Fibroblast of skin of right biceps (primary cell): ENCODE measurements at places on chromosomes 7 and 10.
A peak's percentile ranks its signal among the peaks of the same experiment; 100 is the strongest.

GRCh38 chr7:6725003-6725402 is 18.3 kb upstream of the ZNF12 start:
- DNase-seq = no peak

- peak; percentile 99 for DNase-seq
These were observed 67.5 kb upstream of the INSIG1 start for GRCh38 chr7:155230169-155230593.

GRCh38 chr10:80261316-80262030 is 28.0 kb downstream of the MAT1A start:
- no peak for DNase-seq

- DNase-seq = peak; percentile 10
These were observed 5.1 kb downstream of the TLX1 start for GRCh38 chr10:101136007-101136707.

- DNase-seq = peak; percentile 67
These were observed 110.3 kb upstream of the ANLN start for GRCh38 chr7:36279200-36279925.

DNA sequence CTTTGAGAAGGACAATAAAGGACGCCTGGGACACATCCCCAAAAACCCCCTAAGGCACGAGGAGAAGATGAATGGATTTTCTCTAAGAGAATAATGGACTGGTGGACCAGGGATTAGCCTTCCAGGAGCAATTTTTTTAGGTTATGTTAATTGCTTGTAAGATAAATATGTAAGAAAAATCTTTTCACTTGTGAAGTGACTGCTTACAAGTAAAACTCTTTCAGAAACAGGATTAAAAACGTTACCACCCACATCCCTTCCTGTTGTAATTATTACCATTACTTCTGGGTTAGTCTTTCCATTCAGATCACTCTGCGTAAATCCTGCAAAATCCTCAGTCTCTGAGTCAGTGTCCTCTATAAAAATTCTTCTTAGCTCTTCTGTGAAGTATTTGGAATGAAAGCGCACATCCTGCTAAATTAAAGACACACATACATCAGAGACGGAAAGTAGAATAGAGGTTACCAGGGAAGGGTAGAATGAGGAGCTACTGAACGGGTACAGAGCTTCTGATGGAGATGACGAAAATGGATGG is 34.3 kb downstream of the CDCA7L start:
- peak; percentile 88 for DNase-seq

DNA sequence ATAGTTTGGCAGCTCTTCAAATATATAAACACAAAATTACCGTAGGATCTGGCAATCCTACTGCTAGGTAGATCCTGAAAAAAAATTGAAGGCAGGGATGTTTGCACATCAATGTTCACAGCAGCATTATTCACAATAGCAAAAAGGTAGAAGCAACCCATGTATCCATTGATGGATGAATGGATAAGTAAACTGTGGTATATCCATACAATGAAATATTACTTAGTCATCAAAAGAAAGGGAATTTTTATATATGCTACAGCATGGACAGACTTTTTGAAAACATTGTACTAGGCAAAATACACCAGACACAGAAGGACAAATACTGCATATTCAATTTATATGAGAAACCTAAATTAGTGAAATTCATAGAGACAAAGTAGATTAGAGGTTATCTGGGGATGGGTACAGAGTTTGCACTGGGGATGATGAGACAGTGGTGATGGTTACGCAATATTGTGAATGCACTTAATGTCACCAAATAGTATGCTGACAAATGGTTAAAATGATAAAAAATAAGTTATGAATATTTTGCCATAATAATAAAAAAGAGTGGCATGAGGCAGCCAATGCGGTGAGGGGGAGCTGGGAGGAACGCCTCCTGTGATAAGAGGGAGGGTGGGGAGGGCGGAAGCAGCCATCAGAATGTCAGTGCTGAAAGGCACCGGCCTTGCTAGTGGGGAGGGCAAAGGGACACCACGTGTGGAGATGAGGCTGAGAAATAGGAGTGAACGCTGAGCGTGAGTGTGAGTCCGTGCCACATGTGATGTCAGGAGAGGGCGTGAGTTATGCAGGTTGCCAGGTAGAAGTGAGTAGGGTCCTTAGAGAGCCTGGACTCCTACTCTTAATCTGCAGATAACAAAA is 386.1 kb upstream of the PODXL start:
- DNase-seq = no peak

DNA sequence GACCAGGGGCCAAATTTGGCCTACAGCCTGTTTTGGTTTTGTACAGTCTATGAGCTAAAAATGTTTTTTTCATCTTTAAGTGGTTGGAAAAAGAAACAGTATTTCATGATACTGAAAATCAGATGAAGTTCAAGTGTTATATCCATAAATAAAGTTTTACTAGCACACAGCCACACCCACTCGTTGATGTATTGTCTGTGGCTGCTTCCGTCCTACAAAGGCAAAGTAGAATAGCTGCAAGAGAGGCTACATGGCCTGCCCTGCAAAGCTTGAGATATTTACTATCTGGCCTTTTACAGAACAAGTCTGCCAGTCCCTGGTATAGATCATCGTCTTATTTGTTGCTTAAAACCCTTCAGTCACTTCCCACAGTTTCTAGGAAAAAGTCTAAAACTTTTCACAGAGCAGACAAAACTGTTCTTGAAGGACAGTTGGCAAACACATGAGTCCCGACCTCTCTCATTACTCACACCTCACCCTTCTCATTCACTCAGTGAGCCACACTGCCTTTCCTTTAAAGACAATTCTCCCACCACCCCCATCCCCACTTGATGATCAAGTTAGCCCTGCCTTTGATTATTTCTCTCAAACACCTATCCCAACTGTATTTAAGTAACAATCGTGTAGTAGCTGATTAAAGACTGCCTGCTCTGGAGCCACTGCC is 9.9 kb downstream of the RHEB start:
- no peak for DNase-seq

DNA sequence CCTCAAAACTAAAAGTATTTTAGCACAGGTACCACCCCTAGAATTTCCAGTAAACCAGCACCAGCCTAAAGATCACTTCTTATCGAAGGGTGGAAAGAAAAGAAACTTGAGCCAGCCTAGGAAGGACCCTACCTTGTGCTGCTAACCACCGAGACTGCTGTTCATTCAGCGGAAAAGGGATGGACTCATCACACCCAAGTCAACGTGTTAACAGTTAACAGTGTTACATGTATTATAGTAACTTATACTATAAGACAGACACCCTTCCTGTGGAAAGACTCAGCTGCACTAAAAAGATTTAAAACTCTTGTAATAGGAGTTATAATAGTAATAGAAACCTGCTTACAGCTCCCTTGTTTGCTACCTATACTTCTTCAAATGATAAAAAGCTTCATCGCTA is 39.8 kb downstream of the MINDY4 start:
- DNase-seq = no peak

- no peak for DNase-seq
These were observed 13.4 kb downstream of the TRPV6 start for GRCh38 chr7:142872106-142872675.

DNA sequence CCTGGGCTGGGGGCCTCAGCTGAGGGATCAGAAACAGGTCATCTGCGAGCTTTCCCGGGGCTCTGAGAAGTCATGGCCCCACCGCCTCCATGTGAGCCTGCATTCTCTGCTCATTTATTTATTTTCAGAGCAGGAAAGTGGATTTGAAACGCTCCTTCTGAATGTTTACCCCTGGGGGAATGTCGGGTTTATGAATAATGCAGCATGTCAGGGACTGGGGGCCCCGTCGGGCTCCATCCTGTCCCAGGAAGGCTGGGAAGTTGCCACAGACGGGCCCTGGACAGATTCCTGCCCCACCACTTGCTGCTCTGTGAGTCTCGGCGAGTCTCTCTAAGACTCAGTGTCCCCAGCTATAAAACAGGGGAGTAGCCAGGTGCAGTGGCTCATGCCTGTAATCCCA is 11.9 kb upstream of the GTF2IRD1 start:
- DNase-seq = no peak

GRCh38 chr10:62016623-62017490 is 115.4 kb downstream of the ARID5B start:
- DNase-seq = peak; percentile 44

DNA sequence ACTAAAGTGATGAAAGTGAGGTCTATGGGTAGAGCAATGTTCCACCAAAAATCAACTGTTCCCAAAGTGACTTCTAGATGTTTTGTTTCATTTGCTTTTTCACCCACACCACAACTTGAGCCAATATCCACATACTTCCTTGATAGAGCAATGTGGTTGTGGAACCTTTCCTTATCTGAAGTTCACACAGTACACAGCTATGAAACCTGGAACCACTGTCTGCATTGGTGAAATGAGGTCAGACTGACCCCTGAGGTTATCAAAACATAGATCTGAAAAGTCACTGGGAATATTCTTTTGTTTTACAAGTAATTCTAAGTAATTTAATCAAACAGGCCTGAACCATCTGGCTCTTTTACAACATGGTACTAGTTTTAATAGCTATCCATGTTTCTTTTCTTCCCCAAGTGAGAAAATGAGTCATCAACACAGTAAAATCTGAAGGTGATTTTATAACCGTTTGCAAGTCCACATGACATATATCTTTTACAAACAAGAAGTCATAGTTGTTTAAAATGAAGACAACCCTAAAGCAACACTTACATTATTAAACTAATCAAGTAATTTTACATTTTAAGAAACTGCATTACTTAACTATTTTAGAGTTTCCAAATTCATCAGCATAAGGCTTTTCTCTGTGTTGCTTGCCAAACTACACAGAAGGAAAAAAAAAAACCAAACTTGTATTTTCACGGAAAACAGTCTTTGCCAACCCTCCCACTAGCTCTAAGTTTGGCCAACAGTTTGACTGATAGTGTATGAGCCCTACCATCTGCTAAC is 80.3 kb downstream of the LRRC17 start:
- DNase-seq = peak; percentile 61
